ENCODE measurements at places on chromosomes 4 and X. TPM values are rescaled to one million over a fixed set of nuclear protein-coding genes. Genes with fewer than 3 reads are reported as not detected.

Gene FAM236A
- not detected for total RNA-seq

Gene CENPVL2
- total RNA-seq = not detected

Gene GRSF1
- total RNA-seq = 56.9 TPM

Gene NPY2R
- not detected for total RNA-seq

Gene FGFR3
- total RNA-seq = 476 TPM

Gene EDA
- 3.0 TPM for total RNA-seq

Gene ABCG2
- 0.38 TPM for total RNA-seq

Gene SPATA18
- 10.7 TPM for total RNA-seq

Gene IQCM
- total RNA-seq = not detected

Gene STK32B
- 2.0 TPM for total RNA-seq

Gene PRDM8
- total RNA-seq = 3.6 TPM

Gene STIM2
- 24.8 TPM for total RNA-seq

Gene DCAF8L1
- total RNA-seq = not detected

Gene AKAP4
- total RNA-seq = not detected

Gene HOPX
- total RNA-seq = 2,448 TPM

Gene RAI2
- total RNA-seq = 3.9 TPM

Gene PPP2R3B
- 40.5 TPM for total RNA-seq

Gene ETNPPL
- not detected for total RNA-seq

Gene SGCB
- total RNA-seq = 6.2 TPM

Gene SHISA3
- 0.55 TPM for total RNA-seq

Gene DGKQ
- 21.5 TPM for total RNA-seq

Gene CORIN
- 17.6 TPM for total RNA-seq

Gene DGAT2L6
- 22.1 TPM for total RNA-seq

Gene SPON2
- 39.8 TPM for total RNA-seq

Gene NAP1L3
- total RNA-seq = 1.9 TPM

Gene ASB5
- not detected for total RNA-seq

Gene CCDC149
- 12.5 TPM for total RNA-seq

Gene C4orf51
- not detected for total RNA-seq

Gene PNMA3
- 0.79 TPM for total RNA-seq

Gene ZFYVE28
- total RNA-seq = 5.0 TPM

Gene NDUFA1
- 49.7 TPM for total RNA-seq

Gene GLA
- total RNA-seq = 16.4 TPM

Gene PARM1
- total RNA-seq = 13.3 TPM

Gene GATA1
- total RNA-seq = not detected

Gene JAKMIP1
- total RNA-seq = not detected

Gene STPG2
- total RNA-seq = 0.84 TPM

Gene DSPP
- not detected for total RNA-seq

Gene TMSB15B
- 12.1 TPM for total RNA-seq

Gene SCML2
- 4.8 TPM for total RNA-seq

Gene CTAG2
- not detected for total RNA-seq

Gene NPY5R
- total RNA-seq = 1.4 TPM

Gene GABRA4
- total RNA-seq = not detected

Gene SGMS2
- 60.9 TPM for total RNA-seq

Gene NCAPG
- 5.3 TPM for total RNA-seq

Gene CASP3
- total RNA-seq = 10.2 TPM
